ENCODE measurements at places on chromosomes 1 and 21.

DNA sequence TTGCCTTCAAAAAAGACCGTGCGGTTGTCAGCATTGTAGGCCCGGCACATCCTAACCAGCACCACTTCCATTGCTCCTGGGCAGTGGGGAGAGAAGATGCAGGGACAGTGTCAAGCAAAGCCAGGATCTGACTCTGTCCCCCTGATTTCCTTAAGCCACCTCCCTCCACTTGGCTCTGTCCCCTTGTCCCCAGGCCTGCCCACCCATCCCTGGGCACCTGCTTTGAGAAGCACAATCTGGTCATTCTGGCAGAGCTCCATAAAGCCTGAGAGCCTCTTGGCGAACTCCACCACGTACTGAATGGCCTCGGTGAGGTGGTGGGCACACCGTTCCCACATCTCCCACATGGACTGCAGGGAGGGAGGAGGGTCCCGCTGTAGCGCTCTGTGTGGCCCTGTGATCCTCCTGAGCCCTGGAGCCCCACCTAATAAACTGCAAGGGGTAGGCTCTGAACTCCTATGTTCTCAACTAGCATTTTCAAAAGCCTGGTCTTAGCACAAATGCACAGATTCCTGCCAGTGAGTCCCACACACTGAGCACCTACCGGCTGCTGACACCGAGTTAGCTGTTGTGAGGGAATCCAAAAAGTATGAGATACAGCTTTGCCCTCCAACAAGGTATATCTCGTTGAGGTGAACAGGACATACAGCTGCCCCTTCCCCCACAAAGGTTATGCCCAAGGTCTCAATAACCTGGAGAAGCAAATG, 8.2 kb upstream of the LINGO4 start:
- DNase-seq, result no peak

- DNase-seq, result no peak
These were observed 8.0 kb downstream of the PDXK start for GRCh38 chr21:43726686-43727518.

GRCh38 chr1:111253876-111254275, 26.4 kb downstream of the CHI3L2 start:
- DNase-seq, result no peak

DNA sequence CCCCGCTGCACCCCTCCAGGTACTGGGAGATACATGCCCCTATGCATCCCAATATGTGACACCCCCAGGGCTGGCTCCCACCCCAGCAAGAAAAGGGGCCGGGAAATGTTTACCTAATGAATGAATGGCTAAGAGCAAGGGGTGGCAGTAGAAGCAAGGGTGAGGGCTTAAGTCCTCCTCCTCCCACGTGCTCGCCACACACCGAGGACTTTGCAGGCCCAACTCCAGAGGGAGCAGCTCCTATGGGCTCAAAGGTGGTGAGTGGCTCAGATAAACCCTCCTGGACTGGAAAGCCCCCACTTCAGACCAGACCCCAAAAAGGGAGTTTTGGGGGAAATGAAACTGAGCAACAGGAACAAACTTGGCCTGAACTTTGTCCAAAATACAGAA, 11.4 kb downstream of the SLC45A3 start:
- DNase-seq, result no peak

- no peak for DNase-seq
These were observed 13.4 kb downstream of the VANGL2 start for GRCh38 chr1:160413716-160414115.

Measured in stimulated activated CD8-positive, alpha-beta memory T cell treated with anti-CD3 and anti-CD28 coated beads, Interleukin-4, amount 100 ng/mL, for 4 hours (primary cell).